ENCODE measurements at places on chromosomes 2 and 18.

- no peak for DNase-seq
These were observed 8.3 kb downstream of the ANXA4 start for GRCh38 chr2:69750246-69750645.

DNA sequence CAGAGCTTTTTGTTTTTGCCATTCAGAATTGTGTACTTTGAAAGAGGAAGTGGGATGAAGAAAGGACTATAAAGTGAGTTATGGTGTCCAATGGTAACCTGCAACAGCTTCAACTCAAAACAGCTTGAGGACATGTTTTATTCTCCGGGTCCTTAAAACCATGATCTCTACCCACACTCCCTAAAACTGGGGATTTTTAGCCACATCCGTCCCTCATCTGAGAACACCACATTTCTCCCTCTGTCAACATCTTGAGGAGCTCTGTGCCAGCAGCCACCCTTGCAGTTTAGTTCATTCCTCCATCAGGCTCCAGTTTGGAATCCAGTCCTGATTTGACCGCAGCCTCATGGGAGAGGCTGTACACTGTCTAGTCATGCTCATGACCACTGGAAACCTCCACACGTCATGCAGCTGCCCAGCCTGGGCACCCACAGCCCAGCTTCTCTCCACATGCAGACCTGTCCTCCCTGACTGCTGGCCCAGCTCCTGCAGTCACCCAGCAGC lies 62.6 kb downstream of the C18orf63 start:
- no peak for DNase-seq

DNA sequence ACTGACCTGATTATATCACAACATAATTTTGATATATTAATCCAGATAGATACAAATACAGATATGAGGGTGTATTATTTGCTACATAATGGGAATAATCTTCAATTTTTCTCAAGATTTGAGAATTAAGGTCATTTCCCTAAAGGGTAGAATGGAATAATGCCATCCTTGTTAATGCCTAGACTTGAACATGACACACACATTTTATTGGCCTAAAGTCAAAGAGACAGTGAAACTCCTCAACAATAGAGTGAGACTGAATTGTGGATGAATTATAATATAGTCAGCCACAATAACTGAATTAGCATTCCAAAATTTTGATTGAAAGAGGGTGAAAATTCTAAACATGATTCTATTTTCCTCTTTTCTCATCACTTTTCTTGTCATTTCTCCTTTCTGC lies 506.0 kb upstream of the CDH2 start:
- DNase-seq: no peak

DNA sequence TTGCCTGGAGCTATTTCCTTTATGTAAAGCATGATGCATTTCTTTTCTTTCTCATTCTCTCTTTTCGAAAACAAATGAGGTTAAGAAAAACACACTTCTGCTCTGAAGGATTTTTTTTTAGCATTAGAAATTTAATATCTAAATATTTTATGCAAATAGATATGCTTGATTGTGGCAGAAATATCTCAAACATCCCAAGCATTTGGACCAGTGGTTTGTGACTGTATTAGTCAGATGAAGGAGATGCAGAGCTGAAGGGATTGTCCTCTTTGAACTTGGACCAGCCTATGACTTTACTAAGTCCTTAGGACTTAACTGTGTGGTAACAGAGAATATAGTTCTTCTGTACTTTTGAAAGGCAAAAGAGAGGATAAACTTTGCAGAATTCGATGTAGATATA lies 335.9 kb upstream of the NT5C1B start:
- DNase-seq: no peak

DNA sequence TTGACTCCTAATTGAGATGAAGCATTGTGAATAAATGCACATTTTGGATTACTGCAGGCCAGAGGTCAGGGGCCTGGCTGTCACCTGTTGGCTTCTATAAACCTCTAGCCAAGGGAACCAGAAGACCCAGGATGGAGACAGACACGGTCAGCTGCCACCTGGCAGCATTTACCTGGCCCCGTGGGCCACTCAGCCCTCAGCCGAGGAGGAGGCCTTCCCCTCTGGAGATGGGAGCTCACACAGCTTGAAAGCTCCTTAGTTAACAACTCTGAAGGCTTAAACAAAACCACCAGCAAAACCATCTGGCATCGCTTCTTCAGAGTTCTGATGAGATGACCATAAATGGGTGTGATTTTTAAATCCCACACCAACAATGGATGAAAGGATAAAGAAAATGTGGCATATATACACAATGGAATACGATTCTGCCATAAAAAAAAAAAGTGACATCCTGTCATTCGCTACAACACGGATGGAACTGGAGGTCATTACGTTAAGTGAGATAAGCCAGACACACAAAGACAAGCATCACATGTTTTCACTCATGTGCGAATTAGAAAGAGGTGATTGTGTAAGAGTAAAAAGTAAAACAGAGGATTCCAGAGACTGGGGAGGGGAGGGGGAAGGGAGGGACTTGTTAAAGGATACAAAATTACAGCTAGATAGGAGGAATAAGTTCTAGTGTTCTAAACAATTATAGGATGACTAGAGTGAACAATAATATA lies 218.4 kb downstream of the TMEM163 start:
- DNase-seq: no peak

DNA sequence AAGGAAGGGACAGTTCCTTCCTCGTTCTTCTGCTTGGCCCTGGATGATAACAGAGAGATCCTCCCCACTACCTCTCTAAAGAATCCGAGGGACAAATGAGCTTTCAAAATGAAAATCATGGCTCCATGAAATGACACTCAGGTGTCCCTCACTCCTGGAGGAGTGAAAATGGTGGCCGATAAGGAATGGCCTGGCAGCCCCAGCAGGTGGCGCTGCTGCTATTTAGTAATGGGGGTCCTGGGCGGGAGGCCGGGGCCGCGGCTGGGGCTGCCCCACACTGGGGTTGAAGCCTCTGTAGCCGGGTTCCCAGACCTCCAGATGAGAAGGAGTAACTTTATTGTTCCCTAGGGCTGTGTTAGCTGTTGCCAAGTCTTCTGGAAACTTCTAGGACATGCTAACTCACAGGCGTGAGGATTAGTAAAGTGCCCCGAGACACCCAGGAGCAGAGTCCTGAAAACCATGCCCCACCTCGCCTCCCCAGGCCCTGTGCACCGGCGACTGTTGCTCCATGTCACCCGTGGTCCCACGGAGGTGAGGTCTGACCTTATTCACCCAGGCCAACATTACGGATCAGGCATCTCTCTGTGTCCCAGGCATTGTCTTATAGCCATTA lies 138.0 kb downstream of the CTIF start:
- DNase-seq: peak; percentile 67

GRCh38 chr2:17966798-17967197 lies 88.3 kb downstream of the KCNS3 start:
- DNase-seq: no peak

All from NCI-H1436 (cell line).